ENCODE measurements at places on chromosomes 4 and X. TPM values are rescaled to one million over a fixed set of nuclear protein-coding genes. Genes with fewer than 3 reads are reported as not detected.

- H3K4me1 ChIP-seq: peaks cover 51% of the 10 kb centered on the region
- H3K27me3 ChIP-seq: no peaks in the 10 kb centered on the region
- no peak overlapping the region for H3K4me3 ChIP-seq
- no peak overlapping the region for H3K27ac ChIP-seq
Measured at GRCh38 chrX:30887721-30888120, 1.3 kb downstream of the TAB3 start.

- no peak overlapping the region for H3K27ac ChIP-seq
- no peak overlapping the region for H3K4me3 ChIP-seq
Measured at GRCh38 chr4:133474501-133474900, 325.4 kb downstream of the PCDH10 start.

DNA sequence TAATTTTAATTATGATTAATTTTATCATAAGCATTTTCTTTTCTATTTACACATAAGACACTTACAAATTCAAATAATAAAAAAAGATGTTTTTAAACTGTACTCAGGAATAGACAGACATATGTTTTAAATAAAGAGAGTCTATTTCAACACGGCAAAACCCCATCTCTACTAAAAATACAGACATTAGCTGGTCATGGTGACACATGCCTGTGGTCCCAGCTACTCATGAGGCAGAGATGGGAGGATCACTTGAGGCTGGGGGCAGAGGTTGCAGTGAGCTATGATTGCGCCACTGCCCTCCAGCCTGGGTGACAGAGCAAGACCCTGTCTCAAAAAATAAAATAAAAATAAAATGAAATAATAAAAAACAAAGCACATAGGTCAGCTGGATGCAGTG is 14.8 kb downstream of the FAM9B start:
- no peaks in the 10 kb centered on the region for H3K36me3 ChIP-seq
- no peaks in the 10 kb centered on the region for H3K27me3 ChIP-seq
- no peaks in the 10 kb centered on the region for H3K4me1 ChIP-seq
- no peak overlapping the region for H3K27ac ChIP-seq
- no peak for DNase-seq
- no peak overlapping the region for H3K4me3 ChIP-seq

- H3K4me1 ChIP-seq: no peaks in the 10 kb centered on the region
- H3K4me3 ChIP-seq: no peak overlapping the region
- DNase-seq: no peak
- no peak overlapping the region for H3K27ac ChIP-seq
- no peaks in the 10 kb centered on the region for H3K27me3 ChIP-seq
- no peaks in the 10 kb centered on the region for H3K36me3 ChIP-seq
Measured at GRCh38 chrX:16953606-16954211, 7.3 kb downstream of the REPS2 start.

GRCh38 chr4:163611182-163611581 is 116.7 kb downstream of the TMA16 start:
- no peaks in the 10 kb centered on the region for H3K27me3 ChIP-seq
- no peak overlapping the region for H3K27ac ChIP-seq
- no peak for DNase-seq
- H3K36me3 ChIP-seq: no peaks in the 10 kb centered on the region
- no peak overlapping the region for H3K4me3 ChIP-seq
- H3K4me1 ChIP-seq: peaks cover 5% of the 10 kb centered on the region

- DNase-seq: no peak
- H3K27me3 ChIP-seq: no peaks in the 10 kb centered on the region
- H3K27ac ChIP-seq: no peak overlapping the region
- H3K4me3 ChIP-seq: no peak overlapping the region
Measured at GRCh38 chr4:154854362-154854761, 73.3 kb downstream of the RBM46 start.

DNA sequence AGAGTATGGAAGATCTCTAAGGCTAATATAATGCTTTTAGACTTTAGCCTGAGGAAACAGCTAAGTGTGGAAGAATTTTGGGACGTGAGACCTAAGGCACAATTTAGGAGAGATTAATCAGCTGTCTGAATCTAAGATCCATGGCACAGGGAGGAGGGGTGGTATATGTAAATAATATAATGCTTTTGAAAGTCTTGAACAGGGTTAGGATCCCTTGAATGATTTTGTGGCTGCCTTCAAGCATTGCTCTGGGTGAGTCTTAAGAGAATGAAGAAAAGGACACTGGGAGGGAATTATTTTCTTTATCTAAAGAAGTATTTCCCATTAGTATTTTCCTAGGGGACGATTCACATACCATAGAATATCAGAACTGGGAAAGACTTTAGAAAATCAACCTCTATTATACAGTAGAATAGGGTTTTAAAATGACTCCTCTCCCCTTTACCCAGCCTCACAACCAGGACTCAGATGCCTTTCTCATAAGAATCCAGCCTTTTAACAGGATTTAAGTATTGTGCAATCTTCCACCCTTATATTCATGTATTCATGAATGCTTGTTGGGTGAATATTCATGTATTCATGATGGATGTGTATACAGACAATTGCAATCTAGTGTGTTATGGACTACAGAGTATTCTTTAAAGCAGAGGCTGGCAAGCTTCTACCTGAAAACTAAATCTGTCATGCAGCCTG is 664.2 kb upstream of the CPEB2 start:
- DNase-seq: no peak
- H3K4me3 ChIP-seq: no peak overlapping the region
- H3K36me3 ChIP-seq: no peaks in the 10 kb centered on the region

DNA sequence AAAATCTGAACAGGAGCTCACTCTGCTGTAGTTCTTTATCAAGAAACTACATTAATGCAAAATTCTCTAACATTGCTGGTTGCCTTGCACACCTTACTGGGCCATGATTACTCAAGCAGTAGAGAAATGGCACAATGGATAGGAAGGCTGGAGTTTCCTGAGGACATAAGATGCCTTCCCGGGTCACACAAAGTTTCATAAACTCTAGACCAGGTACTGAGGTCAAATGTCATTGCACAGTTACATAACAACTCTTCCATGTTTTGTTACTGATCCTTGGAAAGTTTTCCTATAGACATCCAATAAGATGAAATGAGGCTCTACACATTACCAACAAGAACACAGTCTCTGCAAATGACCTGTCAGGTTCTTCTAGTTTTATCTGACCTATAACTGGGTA is 9.9 kb downstream of the TEC start:
- H3K36me3 ChIP-seq: no peaks in the 10 kb centered on the region
- DNase-seq: no peak
- H3K4me3 ChIP-seq: no peak overlapping the region
- no peaks in the 10 kb centered on the region for H3K27me3 ChIP-seq

DNA sequence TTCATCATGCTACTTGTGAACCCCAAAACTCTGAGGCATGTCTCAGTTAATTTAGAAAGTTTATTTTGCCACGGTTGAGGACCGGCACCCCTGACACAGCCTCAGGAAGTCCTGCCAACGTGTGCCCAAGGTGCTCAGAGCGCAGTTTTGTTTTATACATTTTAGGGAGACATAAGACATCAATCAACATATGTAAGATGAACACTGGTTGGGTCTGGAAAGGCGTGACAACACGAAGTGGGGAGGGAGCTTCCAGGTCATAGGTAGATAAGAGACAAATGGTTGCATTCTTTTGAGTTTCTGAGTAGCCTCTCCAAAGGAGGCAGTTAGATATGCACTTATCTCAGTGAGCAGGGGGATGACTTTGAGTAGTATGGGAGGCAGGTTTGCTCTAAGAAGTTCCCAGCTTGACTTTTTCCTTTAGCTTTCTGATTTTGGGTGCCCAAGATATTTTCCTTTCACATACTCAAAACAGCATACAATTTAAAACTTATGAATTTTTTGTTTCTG is 98.9 kb downstream of the SYTL5 start:
- H3K27ac ChIP-seq: no peak overlapping the region
- no peak overlapping the region for H3K4me3 ChIP-seq
- DNase-seq: no peak
- H3K4me1 ChIP-seq: no peaks in the 10 kb centered on the region
- no peaks in the 10 kb centered on the region for H3K36me3 ChIP-seq
- no peaks in the 10 kb centered on the region for H3K27me3 ChIP-seq

- no peak for DNase-seq
- H3K4me3 ChIP-seq: no peak overlapping the region
- no peak overlapping the region for H3K27ac ChIP-seq
- H3K4me1 ChIP-seq: no peaks in the 10 kb centered on the region
- no peaks in the 10 kb centered on the region for H3K36me3 ChIP-seq
- no peaks in the 10 kb centered on the region for H3K27me3 ChIP-seq
Measured at GRCh38 chrX:128464116-128464515, 411.9 kb upstream of the ACTRT1 start.

- H3K36me3 ChIP-seq: no peaks in the 10 kb centered on the region
- no peaks in the 10 kb centered on the region for H3K4me1 ChIP-seq
- H3K4me3 ChIP-seq: no peak overlapping the region
- no peaks in the 10 kb centered on the region for H3K27me3 ChIP-seq
- DNase-seq: no peak
Measured at GRCh38 chr4:4689694-4690440, 148.0 kb upstream of the STX18 start.

GRCh38 chrX:12767856-12768255 is 23.4 kb upstream of the PRPS2 start:
- peaks cover 9% of the 10 kb centered on the region for H3K4me1 ChIP-seq
- no peak overlapping the region for H3K4me3 ChIP-seq

- no peak overlapping the region for H3K4me3 ChIP-seq
- no peak overlapping the region for H3K27ac ChIP-seq
- peaks cover 32% of the 10 kb centered on the region for H3K4me1 ChIP-seq
- no peaks in the 10 kb centered on the region for H3K27me3 ChIP-seq
Measured at GRCh38 chr4:108483079-108483478, 137.3 kb upstream of the RPL34 start.

GRCh38 chrX:44036336-44036735 is 63.1 kb upstream of the NDP start:
- no peak for DNase-seq
- H3K4me3 ChIP-seq: no peak overlapping the region
- no peaks in the 10 kb centered on the region for H3K27me3 ChIP-seq
- H3K27ac ChIP-seq: no peak overlapping the region

DNA sequence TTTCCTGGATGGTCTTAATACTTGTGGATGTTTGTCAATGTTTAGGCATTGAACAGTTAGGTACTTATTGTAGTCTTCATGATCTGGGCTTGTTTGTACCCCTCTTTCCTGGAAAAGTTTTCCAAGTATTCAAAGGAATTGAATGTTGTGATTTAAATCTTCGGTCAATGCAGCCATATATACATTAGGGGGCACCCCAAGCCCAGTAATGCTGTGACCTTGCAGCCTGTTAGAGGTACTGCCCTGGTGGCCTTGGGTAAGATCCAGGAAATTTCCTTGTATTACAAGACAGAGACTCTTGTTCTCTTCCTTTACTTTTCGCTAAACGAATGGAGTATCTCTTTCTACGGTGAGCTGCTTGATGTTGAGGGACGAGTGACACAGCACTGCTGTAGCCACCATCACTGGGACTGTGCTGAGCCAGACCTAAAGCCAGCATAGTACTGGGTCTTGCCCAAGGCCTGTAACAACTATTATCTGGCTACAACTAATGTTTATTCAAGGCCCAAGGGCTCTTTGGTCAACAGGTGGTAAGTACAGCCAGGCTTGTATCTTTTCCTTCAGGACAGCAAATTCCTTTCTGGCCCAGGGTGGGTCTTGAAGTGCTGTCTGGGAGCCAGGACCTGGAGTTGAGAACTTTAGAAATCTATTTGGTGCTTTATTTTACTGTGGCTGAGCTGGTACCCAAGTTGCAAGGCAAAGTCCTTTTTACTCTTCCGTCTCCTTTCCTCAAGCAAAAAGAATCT is 118.3 kb upstream of the ATOH1 start:
- DNase-seq: no peak
- H3K27me3 ChIP-seq: no peaks in the 10 kb centered on the region
- no peaks in the 10 kb centered on the region for H3K4me1 ChIP-seq
- no peak overlapping the region for H3K27ac ChIP-seq
- no peak overlapping the region for H3K4me3 ChIP-seq
- no peaks in the 10 kb centered on the region for H3K36me3 ChIP-seq

GRCh38 chr4:40228497-40229365 is 31.9 kb downstream of the RHOH start:
- no peak overlapping the region for H3K4me3 ChIP-seq
- peak overlapping the region; percentile 72 for H3K27ac ChIP-seq
- no peak for DNase-seq
- no peaks in the 10 kb centered on the region for H3K27me3 ChIP-seq

GRCh38 chr4:156378033-156378665 is 424.5 kb upstream of the CTSO start:
- no peak overlapping the region for H3K4me3 ChIP-seq
- H3K36me3 ChIP-seq: no peaks in the 10 kb centered on the region
- no peaks in the 10 kb centered on the region for H3K4me1 ChIP-seq
- no peak for DNase-seq

GRCh38 chr4:181479141-181479540 is 764.1 kb upstream of the TENM3 start:
- DNase-seq: no peak
- H3K4me1 ChIP-seq: no peaks in the 10 kb centered on the region
- H3K27ac ChIP-seq: no peak overlapping the region
- H3K4me3 ChIP-seq: no peak overlapping the region
- no peaks in the 10 kb centered on the region for H3K27me3 ChIP-seq

GRCh38 chr4:154004016-154004415 is 215.1 kb upstream of the SFRP2 start:
- H3K36me3 ChIP-seq: no peaks in the 10 kb centered on the region
- no peak for DNase-seq
- no peak overlapping the region for H3K27ac ChIP-seq
- no peaks in the 10 kb centered on the region for H3K4me1 ChIP-seq

DNA sequence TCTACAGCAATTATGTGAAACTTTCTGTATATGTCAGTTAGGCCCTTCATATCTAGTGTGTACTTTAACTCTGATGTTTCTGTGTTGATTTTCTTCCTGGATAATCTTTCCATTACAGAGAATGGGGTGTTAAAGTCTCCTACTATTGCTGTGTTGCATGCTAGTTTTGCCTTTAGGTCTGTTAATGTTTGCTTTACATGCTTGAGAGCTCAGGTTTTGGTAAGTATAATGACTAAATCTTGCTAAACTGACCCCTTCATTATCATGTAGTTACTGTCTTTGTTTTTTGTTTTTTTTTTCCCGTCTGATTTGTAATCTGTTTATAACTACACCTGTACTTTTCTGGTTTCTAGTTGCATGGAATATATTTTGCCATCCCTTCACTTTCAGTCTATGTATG is 63.6 kb upstream of the UGT2B15 start:
- no peaks in the 10 kb centered on the region for H3K4me1 ChIP-seq
- no peak overlapping the region for H3K4me3 ChIP-seq
- H3K27me3 ChIP-seq: no peaks in the 10 kb centered on the region
- no peak overlapping the region for H3K27ac ChIP-seq
- no peak for DNase-seq

Gene STAP1
- 3.9 TPM for total RNA-seq

Gene BMP3
- total RNA-seq: not detected

Gene CTAG2
- total RNA-seq: not detected

Gene ESX1
- total RNA-seq: not detected
